ENCODE measurements at places on chromosomes 4 and X. TPM values are rescaled to one million over a fixed set of nuclear protein-coding genes. Genes with fewer than 3 reads are reported as not detected.
A peak's percentile ranks its signal among the peaks of the same experiment; 100 is the strongest.

GRCh38 chrX:19849464-19850080 is 37.8 kb downstream of the SH3KBP1 start:
- no peak for DNase-seq
- H3K4me3 ChIP-seq: no peak overlapping the region
- peaks cover 36% of the 10 kb centered on the region for H3K4me1 ChIP-seq
- no peaks in the 10 kb centered on the region for H3K27me3 ChIP-seq

- no peaks in the 10 kb centered on the region for H3K4me1 ChIP-seq
- no peak overlapping the region for H3K27ac ChIP-seq
- H3K4me3 ChIP-seq: no peak overlapping the region
- no peaks in the 10 kb centered on the region for H3K36me3 ChIP-seq
Measured at GRCh38 chr4:78558410-78558809, 6.8 kb downstream of the ANXA3 start.

Gene OPHN1
- 0.09 TPM for total RNA-seq

- peaks cover 58% of the 10 kb centered on the region for H3K4me1 ChIP-seq
- H3K36me3 ChIP-seq: peaks cover 19% of the 10 kb centered on the region
Measured at GRCh38 chr4:142404191-142404611, 441.9 kb downstream of the INPP4B start.

Gene KDR
- total RNA-seq: not detected

GRCh38 chrX:152844256-152844655 is 13.4 kb downstream of the NSDHL start:
- H3K27ac ChIP-seq: no peak overlapping the region
- no peak overlapping the region for H3K4me3 ChIP-seq
- peaks cover 17% of the 10 kb centered on the region for H3K36me3 ChIP-seq
- peaks cover 1% of the 10 kb centered on the region for H3K4me1 ChIP-seq

Gene MAGEA9B
- not detected for total RNA-seq

- peak overlapping the region; percentile 2 for H3K27ac ChIP-seq
- H3K4me1 ChIP-seq: peaks cover 24% of the 10 kb centered on the region
- peaks cover 13% of the 10 kb centered on the region for H3K27me3 ChIP-seq
- no peak for DNase-seq
- no peak overlapping the region for H3K4me3 ChIP-seq
Measured at GRCh38 chr4:38857354-38858096, 908 bp upstream of the TLR6 start.

DNA sequence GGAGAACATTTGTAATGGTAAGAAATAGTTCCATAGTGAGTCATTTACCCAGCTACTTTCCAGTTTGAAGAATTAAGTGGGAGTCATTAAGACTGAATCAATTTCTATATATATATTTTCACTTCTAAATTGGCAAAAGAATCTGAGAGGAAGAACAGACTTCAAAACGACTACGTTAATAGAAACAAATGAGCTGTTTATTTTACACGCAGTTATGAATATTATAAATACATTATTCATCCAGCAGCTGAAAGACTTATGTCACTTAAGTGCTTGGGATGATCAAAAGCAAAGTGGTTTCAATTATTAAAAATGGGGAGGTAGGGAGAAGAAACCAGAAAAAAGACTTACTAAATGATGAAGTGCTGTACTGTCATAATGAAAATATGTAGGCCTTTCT is 260.5 kb upstream of the DDX53 start:
- H3K4me1 ChIP-seq: no peaks in the 10 kb centered on the region
- H3K27me3 ChIP-seq: no peaks in the 10 kb centered on the region
- DNase-seq: no peak
- no peaks in the 10 kb centered on the region for H3K36me3 ChIP-seq
- H3K4me3 ChIP-seq: no peak overlapping the region

Gene H2BW2
- not detected for total RNA-seq

- no peaks in the 10 kb centered on the region for H3K36me3 ChIP-seq
- DNase-seq: no peak
- no peaks in the 10 kb centered on the region for H3K4me1 ChIP-seq
- no peak overlapping the region for H3K4me3 ChIP-seq
- no peaks in the 10 kb centered on the region for H3K27me3 ChIP-seq
- H3K27ac ChIP-seq: no peak overlapping the region
Measured at GRCh38 chr4:24966076-24966475, 53.2 kb upstream of the CCDC149 start.

DNA sequence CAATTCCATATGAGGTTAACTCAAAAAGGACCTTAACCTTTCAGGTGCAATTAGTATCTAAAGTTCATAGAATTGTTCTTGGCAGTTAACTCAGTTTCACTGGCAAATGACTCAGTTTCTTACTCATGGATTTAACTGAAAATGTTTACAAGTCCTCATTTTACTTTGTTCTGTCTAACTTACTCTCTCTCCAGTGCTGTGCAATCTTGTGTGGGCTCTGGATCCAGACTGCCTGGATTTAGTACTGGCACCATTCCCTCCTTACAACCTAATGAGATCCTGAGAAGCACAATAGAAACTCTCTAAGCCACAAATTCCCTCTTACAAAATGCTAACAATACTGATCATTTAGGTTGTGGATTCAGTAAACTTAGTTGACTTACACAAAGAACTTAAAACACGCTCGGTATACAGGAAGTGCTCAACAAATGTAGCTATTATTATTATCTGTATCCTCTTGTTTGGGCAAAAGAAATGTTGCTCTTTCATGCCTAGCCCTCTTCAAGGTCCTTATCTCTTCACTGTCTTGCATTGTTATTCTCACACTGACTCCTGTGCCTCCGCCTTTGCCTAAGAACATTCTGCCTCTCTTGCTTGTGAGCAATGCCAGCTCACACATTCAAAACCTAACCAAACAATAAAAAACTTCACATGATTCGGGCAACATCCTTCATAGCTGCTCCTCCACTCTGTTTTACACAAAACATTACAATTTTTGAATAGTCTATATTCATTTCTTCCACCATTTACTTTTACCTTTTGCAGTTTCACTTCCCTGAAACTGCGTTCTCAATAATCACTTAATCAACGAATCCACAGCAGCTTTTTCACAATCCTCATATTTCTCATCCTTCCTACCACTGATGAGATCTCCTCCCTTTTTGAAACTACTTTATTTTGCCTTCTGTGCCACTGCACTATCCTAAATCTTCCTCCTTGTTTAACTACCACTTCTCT is 91.8 kb downstream of the PDE5A start:
- no peak overlapping the region for H3K27ac ChIP-seq
- DNase-seq: no peak
- peaks cover 13% of the 10 kb centered on the region for H3K36me3 ChIP-seq
- no peak overlapping the region for H3K4me3 ChIP-seq

GRCh38 chr4:183030823-183031222 is 68.2 kb upstream of the WWC2 start:
- H3K27ac ChIP-seq: no peak overlapping the region
- DNase-seq: no peak
- no peaks in the 10 kb centered on the region for H3K27me3 ChIP-seq
- H3K4me1 ChIP-seq: no peaks in the 10 kb centered on the region
- H3K4me3 ChIP-seq: no peak overlapping the region

- no peak overlapping the region for H3K27ac ChIP-seq
- no peak for DNase-seq
- H3K27me3 ChIP-seq: peaks cover 9% of the 10 kb centered on the region
- no peaks in the 10 kb centered on the region for H3K4me1 ChIP-seq
- H3K36me3 ChIP-seq: no peaks in the 10 kb centered on the region
Measured at GRCh38 chr4:53777244-53777984, 186.1 kb upstream of the LNX1 start.

GRCh38 chr4:37646247-37646646 is 39.9 kb downstream of the RELL1 start:
- no peaks in the 10 kb centered on the region for H3K27me3 ChIP-seq
- no peak overlapping the region for H3K4me3 ChIP-seq
- no peak overlapping the region for H3K27ac ChIP-seq
- DNase-seq: no peak

DNA sequence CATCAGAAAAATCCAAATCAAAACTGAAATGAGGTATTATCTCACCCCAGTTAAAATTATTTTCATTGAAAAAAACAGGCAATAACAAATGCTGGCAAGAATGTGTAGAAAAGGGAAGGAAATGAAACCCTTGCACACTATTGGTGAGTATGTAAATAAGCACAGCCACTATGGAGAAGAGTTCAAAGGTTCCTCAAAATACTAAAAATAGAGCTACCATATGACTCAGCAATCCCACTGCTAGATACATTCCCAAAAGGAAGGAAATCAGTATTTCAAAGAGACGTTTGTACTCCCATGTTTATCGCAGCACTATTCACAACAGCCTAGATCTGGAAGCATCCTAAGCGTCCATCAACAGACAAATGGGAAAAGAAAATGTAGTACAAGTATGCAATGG is 932.4 kb downstream of the PCDH18 start:
- H3K27me3 ChIP-seq: no peaks in the 10 kb centered on the region
- no peaks in the 10 kb centered on the region for H3K4me1 ChIP-seq
- H3K27ac ChIP-seq: no peak overlapping the region

- H3K4me3 ChIP-seq: no peak overlapping the region
- H3K4me1 ChIP-seq: no peaks in the 10 kb centered on the region
- H3K27ac ChIP-seq: no peak overlapping the region
- DNase-seq: no peak
- H3K36me3 ChIP-seq: no peaks in the 10 kb centered on the region
Measured at GRCh38 chrX:39667736-39668482, 429.8 kb downstream of the BCOR start.

DNA sequence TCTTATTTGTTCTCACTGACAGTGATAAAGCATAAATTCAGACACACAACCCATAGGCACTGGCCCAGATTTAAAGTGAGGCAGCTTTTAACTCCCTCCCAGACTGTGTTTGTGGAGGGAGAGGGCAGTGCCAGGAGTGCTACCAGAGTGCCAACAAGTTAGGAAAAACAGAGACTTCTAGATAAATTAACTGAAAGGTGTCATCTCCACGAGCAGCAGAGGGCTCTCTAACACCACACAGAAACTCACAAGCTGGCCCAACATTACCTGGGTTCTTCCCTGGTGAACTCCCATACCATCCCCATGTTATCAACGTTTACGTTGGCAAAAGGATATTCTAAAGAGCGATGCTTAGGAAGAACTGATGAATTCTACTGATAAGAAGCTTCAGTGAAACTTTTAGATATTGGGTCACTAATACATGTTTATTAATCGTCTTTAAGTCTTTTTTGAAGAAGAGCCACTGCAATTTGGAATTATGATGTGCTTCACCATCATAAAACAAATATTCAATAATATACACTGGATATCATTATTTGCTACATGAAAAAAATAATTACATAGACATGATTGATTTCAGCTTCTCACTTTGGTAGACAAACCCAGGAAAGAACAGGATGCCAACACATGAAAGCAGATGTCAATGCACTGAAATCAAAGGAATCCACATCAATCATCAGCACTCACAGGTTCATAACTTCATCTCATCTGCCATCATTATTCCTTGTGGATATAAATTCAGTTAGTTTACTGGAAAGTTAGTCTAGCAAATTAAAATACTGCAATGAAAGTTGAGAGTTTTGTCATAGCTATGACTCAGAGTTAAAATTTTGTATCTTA is 121.2 kb upstream of the NAP1L5 start:
- no peak overlapping the region for H3K27ac ChIP-seq
- H3K4me1 ChIP-seq: peaks cover 25% of the 10 kb centered on the region
- no peak overlapping the region for H3K4me3 ChIP-seq
- H3K27me3 ChIP-seq: peaks cover 14% of the 10 kb centered on the region
- no peaks in the 10 kb centered on the region for H3K36me3 ChIP-seq
- peak; percentile 64 for DNase-seq

Gene RTL9
- not detected for total RNA-seq

DNA sequence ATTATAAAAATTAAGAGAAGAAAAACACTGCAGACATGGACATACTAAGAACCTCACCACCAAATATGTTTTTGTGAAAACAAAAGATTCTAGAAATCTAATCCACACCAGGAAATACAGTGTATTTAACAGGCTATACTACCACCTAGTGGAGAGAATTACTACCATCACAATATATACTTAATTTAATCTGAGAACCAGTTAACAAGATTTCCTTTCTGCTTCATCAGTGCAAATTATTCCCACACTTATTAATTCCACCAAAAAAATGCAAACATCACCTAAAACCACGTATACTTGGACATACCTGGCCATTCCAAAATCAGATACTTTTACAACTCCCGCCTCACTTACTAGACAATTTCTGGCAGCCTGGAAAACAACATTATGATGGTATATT is 7.0 kb upstream of the TXK start:
- no peak overlapping the region for H3K27ac ChIP-seq
- H3K27me3 ChIP-seq: no peaks in the 10 kb centered on the region
- DNase-seq: no peak
- no peak overlapping the region for H3K4me3 ChIP-seq
- H3K36me3 ChIP-seq: peaks cover 4% of the 10 kb centered on the region

Gene ARMCX4
- total RNA-seq: 2.4 TPM

DNA sequence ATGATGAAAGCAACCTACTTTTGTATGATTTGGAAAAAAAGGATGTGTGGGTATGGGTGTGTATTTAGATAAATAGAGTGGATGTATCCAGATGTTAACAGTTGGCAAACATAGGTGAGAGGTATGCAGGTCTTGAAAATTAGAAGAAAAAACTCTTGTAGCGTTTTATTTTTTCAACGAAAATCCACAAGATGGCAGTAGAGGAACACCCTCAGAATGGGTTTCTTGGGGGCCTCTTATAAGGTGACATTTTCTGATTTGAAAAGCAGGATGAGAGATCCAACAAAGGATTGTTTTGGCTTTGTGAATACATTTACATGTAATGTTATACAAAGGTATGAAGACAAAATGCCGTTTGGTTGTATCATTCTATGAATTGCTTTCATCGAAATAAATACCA is 68.3 kb downstream of the FMR1NB start:
- no peak overlapping the region for H3K4me3 ChIP-seq
- H3K4me1 ChIP-seq: no peaks in the 10 kb centered on the region
- no peaks in the 10 kb centered on the region for H3K36me3 ChIP-seq
- no peaks in the 10 kb centered on the region for H3K27me3 ChIP-seq
- H3K27ac ChIP-seq: no peak overlapping the region

DNA sequence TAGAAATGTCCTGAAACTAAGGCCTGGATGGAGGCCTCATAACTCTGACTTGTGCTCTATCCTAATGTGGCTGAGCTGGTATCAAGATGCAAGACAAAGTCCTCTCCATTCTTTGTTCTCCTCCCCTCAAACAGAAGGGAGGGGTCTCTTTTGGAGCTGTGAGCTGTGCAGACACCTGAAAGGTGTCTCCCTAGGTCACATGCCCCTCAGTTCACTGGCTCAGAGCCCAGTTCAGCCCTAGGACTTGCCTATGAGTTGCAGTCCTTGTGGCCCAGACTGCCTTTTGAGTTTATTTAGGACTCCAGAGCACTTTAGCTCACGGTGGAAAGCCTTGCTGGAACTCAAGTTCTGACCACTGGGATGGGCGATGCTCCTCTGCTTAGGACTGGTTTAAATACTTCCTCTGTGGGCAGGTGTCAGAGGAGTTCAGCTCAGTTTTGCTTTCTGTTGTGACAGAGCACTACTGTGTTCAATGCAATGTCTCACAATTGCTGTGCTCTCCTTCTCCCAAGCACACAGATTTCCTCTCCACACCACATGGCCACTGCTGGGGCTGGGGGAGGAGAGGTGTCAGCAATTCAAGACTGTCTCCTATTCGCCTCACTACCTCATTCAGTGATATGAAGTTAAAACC is 84.8 kb upstream of the ZNF827 start:
- peaks cover 32% of the 10 kb centered on the region for H3K27me3 ChIP-seq
- DNase-seq: no peak
- no peak overlapping the region for H3K4me3 ChIP-seq
- H3K27ac ChIP-seq: no peak overlapping the region
- peaks cover 1% of the 10 kb centered on the region for H3K36me3 ChIP-seq
- peaks cover 4% of the 10 kb centered on the region for H3K4me1 ChIP-seq
